ENCODE measurements at places on chromosomes 12 and 14. TPM values are rescaled to one million over a fixed set of nuclear protein-coding genes. Genes with fewer than 3 reads are reported as not detected.

ADAMTS20 gene
- total RNA-seq, result not detected

ZFHX2 gene
- 0.95 TPM for total RNA-seq

ABCC9 gene
- not detected for total RNA-seq

RASSF8 gene
- total RNA-seq, result 7.7 TPM
